ENCODE measurements at places on chromosomes 2 and 18.

DNA sequence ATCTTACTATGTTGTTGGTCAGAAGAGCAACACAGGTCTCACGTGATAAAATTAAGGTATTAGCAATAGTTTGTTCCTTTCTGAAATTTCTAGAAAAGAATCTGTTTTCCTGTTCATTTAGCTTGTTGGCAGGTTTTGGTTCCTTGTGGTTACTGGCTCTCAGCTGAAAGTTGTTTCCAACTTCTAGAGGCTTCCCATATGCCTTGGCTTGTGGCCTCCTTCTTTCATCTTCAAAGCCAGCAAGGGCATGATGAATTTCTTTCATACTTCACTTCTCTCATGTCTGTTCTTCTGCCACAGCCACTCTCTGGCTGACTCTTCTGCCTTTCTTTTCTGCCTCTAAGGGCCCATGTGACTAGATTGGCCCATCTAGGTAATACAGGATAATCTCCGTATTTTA is 193.7 kb downstream of the TRIB2 start:
- DNase-seq, result no peak

GRCh38 chr2:183001948-183002347 is 36.3 kb downstream of the NCKAP1 start:
- DNase-seq, result no peak

DNA sequence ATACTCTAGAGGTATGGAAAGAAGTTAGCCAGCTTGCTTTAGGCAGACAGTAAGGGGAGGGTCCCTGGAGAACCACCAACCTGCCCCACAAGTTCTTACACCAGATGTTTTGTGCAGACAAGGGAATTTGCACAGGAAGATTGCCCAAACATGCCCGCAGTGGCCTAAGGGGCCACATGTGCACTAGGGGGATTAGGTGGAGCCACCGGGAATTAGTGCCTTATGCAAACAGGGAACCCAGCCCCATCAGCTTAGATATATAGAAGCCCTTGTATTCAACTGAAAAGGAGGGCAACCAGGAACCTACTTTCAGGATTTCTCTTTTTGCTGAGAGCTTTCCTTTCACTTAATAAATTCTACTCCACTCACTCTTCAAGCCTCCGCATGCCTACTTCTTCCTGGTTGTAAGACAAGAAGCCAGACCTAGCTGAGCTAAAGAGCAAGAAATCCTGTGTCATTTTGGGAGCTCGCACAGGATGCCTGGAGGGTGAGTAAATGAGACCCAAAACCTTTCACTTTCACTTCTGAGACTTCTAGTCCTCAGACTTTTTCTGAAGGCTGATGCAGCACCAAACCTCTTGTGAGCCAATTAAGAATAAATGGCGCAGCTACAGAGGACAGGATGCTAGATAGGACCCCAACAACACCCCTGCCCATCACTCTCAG is 146.3 kb downstream of the GCA start:
- DNase-seq, result no peak

DNA sequence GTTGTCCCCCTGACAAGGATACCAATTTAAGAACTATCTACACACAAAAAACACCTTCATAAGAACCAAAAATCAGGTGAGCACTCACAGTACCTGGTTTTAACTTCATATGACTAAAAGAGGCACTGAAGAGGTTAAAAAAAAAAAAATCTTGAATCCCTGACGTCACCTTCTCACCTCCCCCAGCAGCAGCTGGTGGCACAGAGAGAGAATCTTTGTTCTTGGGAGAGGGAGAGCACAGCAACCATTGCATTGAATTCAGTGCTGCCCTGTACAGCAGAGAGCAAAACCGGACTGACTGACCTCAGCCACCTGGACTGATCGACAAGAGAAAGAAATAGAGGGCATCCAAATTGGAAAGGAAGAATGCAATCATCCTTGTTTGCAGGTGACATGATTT is 566.0 kb downstream of the TMX3 start:
- DNase-seq, result no peak

GRCh38 chr2:885230-886071 is 65.2 kb upstream of the SNTG2 start:
- DNase-seq, result no peak

GRCh38 chr2:98805412-98806171 is 74.7 kb upstream of the MGAT4A start:
- peak; percentile 27 for DNase-seq

DNA sequence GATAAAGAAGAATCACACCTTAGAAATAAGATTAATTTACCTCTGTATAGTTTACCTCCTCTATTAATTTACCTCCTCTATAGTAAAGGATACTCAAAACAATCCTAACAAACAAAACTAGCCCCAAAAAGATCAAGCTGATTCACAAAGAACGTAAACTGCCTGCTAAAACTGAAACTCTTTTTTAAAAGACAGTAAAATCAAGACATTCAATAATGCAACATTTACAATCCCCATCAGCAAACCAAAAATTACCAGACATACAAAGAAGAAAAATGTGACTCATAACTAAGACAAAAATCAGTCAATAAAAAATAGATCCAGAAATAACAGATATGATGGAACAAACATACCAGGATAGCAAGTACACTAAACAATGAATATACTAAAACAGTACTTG is 215.7 kb downstream of the ZEB2 start:
- no peak for DNase-seq

GRCh38 chr18:5175378-5175777 is 21.7 kb downstream of the AKAIN1 start:
- DNase-seq, result no peak

DNA sequence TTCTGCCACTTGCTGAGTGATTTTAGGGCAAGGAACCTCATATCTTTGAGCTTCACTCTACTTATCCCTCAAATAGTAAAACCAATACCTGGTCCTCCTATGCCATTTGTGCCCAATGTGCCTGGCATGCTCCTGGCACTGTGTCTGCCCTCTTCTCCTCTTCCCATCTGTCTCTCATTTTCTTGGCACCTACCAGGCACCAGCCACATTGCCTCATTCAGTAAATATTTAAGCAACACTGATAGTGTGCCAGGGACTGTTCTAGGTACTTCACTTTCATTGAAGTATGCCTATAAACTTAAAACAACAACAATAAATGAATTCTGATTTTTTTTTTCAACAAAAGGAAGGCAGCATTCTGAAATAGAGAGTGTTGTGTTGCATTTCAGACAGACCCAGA is 15.1 kb upstream of the BOD1L2 start:
- no peak for DNase-seq

- no peak for DNase-seq
Measured at GRCh38 chr2:18156002-18156401, 277.5 kb downstream of the KCNS3 start.

- DNase-seq, result no peak
Measured at GRCh38 chr2:67631483-67631882, 234.3 kb downstream of the ETAA1 start.

DNA sequence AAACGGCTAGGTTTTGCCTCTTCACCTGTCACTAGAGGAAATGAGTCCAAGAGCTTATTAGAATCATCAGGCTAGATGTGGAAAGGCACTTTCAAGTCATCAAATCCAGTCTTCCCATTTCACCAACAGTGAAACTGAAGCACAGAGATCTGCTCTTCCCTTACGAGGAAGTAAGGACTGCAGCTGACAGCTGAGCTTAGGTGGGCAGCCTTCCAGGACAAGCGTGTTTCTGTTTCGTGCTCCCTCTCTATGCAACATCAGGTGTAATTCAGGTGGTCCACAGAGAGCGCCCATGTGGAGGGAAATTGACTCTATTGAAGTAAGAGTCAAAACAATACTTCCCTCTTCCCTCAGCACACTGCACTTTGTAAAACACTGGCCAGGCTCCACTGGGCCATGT is 5.5 kb downstream of the CYRIA start:
- no peak for DNase-seq

DNA sequence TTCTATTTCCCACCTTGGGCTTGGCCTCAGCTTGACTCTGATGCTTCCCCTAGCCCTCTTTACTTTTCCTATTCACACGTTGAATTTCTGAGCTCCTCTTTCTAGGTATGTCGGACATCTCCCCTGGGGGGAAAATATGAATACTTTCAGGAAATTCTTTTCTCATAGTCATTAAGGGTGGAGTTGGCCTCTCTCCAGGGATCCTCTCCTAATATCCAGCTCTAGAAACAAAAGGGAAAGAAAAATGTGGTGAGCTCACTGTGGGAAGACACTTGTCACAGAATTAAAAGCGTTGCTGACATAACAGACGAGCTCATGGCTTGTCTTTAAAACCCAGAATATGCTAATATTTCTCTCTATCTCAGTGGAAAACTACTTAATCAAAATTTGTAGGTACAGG is 132.7 kb upstream of the MEX3C start:
- DNase-seq, result no peak

GRCh38 chr2:195808189-195808588 is 151.2 kb downstream of the SLC39A10 start:
- no peak for DNase-seq

DNA sequence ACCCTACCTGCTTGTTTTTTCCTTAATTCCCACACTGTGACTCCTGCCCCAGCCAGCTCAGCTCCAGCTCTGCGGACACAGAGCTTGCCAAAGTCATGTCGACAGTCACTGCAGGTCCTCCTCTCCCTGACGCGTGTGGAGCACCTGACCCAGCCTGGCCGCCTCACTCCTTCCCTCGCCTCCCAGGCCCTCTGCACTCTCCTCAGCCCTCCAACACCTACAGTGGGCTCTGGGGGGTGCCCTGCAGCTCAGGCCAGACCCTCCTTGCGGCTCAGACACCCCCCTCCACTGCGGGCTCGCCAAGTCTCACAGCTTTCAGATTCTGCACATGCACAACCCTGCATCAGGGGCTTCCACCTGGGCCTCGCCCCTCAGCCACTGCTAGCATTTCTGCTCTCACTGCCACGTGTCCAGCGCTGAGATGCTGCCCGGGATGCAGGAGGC is 68.3 kb downstream of the NDUFA10 start:
- DNase-seq, result no peak

GRCh38 chr2:10721396-10722251 is at the start of gene ATP6V1C2:
TSS of gene ATP6V1C2 (plus strand) at chr2:10721630. CDS start at chr2:10722850, 1,220 bp downstream.
- DNase-seq, result no peak

DNA sequence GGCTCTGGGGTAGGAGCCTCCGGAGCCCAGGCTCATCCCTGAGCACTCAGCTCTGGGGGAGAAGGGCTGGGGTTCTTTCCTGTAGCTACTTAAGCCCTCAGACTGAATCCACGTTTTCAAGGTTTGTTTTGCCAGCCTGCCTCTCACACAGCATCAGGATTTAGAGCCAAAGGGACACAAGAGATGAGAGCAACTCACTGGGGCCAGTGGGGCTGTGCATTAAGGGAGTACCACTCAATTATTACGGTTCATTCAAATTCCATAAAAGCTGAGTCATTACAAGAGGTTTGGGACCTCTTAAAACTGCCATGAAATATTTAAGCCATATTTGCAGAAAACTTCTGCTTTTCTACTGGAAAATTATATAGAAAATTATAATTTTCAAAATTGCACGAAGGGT is 17.1 kb upstream of the SNED1 start:
- DNase-seq, result peak; percentile 60

DNA sequence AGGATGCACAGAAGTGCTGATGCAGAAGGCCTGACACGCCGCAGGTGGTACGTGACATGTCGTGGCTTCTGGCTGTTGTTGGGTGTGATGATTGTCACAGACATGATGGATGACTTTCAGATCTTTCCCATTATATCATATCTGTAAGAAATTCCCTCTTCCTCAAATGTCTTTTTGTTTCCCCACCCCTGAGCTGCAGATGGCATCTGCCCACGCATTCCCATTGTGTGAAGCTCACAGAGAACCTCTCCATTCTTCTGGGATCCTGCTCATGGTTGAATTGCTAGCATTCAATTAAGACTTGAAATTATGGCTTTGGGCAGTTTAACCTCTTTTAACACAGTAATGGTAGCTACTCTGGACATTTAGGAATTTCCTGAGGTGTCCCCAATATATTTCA is 28.3 kb upstream of the EPHA4 start:
- DNase-seq, result no peak

- DNase-seq, result no peak
Measured at GRCh38 chr2:186125156-186125555, 360.9 kb upstream of the ZC3H15 start.

- no peak for DNase-seq
Measured at GRCh38 chr18:7366597-7366996, 135.7 kb downstream of the LRRC30 start.

DNA sequence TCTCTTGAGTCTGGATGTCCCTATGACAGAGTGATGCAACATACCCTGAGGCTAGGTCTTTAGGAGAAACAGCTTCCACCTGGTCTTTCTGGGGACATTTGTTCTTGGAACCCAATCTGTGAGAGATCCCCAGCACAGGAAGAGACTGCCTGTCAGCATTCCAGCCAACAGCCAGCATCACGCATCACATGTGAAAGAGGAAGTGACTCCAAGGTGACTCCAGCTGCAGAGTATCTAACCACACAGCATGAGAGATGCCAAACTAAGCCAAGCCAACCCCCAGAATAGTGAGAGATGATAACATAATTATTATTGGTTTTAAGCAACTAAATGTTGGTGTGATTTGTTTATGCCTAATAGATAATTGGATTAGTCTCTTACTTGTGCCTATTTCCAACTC is 35.7 kb downstream of the C18orf63 start:
- DNase-seq, result peak; percentile 69

DNA sequence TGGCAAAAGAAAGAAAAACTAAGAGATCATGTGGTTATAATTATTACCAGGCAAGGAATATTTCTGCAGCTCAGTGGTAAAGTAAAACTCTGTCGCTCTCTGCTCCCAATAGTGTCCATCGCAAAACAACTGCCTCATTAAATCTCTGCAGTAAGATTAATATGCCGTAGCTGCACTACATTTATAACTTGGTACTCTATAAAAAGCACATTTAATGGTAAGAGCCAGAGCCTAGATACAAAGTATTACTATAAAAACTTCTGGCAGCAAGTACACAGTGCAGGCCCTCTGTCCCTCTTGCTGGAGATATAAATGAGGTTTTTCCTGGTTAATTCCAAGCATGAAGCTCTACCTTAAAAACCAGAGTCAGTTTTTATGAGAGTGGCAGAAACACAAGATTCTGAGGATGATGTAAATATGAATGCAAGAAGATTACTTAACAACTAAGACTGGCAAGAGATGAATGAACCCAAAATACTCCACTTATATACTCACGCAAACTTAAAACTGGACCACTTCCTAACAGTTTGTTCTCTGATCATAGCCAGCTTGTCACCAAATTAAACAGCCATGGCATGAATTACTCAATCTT is 25.5 kb downstream of the ZNF521 start:
- DNase-seq, result no peak

DNA sequence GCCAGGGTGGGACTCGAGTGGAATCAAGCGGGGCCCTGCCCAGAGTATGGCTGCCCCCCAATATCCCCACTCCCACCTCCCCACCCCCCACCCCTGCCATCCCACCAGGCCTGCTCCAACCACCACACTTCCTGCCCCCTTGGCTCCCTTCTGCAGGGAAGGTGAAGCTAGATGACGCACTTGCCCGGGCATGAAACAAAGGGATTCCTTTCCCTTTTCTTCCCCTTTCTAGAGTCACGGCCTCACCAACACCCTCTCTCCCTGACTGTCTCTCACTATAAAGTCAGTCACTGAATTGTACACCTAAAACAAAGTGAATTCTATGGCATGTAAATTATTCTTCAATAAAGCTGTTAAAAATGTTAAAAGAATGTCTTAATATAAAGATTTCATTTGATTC is 16.0 kb downstream of the ZBTB7C start:
- DNase-seq, result no peak

Data from HFFc6 (cell line).